ENCODE measurements at places on chromosomes 5 and 9. TPM values are rescaled to one million over a fixed set of nuclear protein-coding genes. Genes with fewer than 3 reads are reported as not detected.

DNA sequence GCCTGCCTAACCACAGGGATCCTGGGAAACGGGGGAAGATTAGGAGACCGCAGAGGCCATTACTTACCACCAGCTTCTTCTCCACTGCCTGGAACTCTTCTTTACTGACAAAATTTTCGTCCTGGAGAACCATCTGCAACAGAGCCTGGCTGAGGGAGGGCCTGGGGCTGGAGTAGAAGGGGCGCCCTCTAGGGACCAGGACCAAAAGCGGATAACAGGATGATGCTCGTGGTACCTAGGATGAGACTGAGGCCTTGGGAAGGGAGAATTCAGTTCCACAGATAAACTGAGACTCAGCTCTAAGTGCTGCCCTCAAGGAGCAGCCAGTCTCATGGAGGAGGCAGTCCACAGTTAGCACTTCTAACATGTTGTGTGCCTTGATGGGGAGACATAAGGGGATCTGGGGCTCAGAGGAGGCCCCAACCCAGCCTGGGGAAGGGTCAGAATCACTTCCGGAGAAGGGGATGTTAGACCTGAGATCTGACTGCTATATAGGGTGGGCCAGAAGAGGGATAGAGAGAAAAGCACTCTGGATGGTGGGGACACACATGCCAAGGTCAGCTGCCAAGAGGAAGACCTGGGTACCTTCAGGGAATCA is 1.2 kb downstream of the SPATA24 start:
- DNase-seq = no peak

The DHX29 gene
- 24.8 TPM for total RNA-seq

- DNase-seq = no peak
Measured at GRCh38 chr5:159906943-159907342, 9.3 kb upstream of the ADRA1B start.

The OTULINL gene
- 15.6 TPM for total RNA-seq

The CATSPER3 gene
- total RNA-seq = 0.80 TPM

The PCDHA9 gene
- 0.45 TPM for total RNA-seq

The ECM2 gene
- 62.0 TPM for total RNA-seq

DNA sequence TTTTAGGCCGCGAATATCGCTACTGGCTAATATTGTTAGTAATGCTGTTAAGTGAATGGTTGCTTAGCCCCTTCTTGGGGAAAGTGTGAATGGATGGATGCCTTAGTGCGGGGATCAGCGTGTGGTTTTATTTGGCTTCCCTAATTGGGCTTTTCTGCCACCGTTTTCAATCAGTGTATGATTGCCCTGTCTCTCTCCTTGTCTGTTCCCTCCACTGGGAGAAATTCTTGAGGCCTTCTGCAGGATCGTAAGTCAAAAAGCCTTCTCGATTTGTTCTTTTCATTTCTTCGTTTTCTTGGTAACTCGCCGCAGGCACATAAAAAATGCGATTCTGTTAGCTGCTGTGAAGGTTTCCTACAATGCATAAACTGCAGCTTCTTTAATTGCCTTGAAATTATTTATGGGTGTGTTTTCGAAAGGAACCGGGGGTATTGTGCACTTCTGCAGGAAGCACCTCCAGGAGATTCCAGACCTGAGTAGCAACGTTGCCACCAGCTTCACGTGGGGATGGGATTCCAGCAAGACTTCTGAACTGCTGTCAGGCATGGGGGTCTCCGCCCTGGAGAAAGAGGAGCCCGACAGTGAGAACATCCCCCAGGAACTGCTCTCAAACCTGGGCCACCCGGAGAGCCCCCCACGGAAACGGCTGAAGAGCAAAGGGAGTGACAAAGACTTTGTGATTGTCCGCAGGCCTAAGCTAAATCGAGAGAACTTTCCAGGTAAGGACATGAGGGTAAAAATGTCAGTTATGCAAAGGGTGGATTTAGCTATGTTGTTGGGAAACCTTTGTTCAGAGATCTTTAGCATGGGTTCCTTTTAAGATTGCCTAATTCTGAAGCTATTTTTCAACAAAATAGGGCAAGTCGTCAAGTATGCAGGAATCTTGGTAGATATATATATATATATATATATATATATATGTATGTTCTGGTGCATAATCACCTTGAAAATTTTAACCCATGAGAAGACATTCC is 700 bp downstream of the SKP2 start:
- no peak for DNase-seq

DNA sequence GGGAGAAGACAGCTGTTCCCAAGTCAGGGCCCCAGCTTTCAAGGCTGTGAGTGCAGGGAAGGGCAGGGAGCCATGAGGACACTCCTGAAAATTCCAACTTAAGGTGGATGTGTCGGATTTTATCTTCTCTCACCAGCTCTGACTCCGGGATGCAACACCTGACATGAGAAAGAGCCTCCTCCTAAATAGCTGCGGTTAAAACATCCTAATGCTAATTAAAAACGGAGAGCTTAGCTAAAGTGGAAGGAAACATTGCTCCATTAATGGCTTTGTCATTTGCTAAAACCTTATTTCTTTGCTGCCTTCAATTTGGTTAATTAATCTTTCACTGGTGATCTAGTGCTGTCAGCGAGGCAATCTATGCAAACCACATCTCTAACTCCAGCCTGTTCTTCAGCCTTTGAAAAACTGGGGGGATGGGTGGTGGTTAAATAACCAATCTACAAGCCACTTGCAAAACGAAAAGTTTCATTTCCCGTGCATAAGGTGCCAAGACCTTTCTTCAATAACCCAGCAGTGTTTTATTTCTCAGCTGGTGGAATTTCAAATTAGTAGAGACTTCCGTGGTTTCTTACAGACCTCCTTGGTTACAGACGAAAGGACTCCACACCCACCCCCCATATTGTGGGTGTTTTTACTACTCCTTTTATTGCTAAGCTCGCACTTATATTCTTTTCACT is 379.6 kb downstream of the MLLT3 start:
- no peak for DNase-seq

- no peak for DNase-seq
Measured at GRCh38 chr5:137407090-137407489, 92.0 kb downstream of the SPOCK1 start.

All from sciatic nerve (tissue), 2 donors.